ENCODE measurements at places on chromosomes 5 and 9.

DNA sequence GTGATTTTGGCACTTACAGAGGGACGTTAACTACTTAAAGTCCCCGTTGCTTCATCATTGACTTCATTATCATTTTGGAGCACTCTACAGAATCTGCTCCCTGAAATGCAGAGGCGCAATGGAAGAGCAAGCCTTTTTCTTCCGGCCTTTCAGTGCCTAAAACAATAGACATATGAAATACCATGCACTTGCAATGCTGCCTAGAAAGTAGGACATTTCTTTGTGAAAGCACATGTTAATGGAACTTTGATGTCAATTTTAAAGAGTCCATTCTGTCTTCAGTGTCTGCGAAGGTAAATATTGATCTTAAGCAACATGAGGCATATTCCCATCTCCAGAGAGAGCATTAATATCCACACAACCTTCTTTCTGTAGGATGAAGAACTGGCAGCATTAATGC, 36.3 kb downstream of the ITGA2 start:
- no peak for DNase-seq

DNA sequence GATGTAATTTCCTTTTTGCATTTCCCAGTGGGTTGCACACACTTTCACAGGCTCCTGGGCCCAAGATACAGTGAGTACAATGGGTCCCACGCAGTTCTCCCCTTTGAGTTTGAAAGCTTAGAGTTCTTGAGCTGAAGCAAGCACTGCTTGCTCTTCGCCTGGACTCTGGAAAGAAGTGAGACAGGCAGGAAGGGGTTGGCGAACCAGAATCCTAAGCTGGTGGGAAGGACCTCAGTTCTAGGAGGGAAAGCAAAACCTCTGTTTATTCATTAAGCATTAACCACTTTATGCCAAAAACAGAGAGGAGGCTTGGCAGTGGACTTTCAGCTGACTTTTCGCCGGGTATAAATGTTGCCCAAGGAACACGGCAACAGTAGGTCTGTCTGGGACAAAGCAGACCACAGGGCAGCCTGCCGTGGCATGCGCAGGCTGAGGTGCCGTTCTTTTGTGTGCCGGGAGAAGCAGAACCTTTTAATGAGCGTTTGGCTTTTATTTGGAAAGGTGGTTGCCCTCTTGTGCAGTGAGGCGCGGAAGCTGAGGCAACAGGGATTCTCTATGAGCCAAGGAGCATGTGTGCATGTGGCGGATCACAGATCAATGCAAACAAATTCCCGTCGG, 239.9 kb upstream of the PANK3 start:
- no peak for DNase-seq

- DNase-seq: no peak
Observed at GRCh38 chr9:136551401-136552116, 5.7 kb upstream of the NOTCH1 start.

DNA sequence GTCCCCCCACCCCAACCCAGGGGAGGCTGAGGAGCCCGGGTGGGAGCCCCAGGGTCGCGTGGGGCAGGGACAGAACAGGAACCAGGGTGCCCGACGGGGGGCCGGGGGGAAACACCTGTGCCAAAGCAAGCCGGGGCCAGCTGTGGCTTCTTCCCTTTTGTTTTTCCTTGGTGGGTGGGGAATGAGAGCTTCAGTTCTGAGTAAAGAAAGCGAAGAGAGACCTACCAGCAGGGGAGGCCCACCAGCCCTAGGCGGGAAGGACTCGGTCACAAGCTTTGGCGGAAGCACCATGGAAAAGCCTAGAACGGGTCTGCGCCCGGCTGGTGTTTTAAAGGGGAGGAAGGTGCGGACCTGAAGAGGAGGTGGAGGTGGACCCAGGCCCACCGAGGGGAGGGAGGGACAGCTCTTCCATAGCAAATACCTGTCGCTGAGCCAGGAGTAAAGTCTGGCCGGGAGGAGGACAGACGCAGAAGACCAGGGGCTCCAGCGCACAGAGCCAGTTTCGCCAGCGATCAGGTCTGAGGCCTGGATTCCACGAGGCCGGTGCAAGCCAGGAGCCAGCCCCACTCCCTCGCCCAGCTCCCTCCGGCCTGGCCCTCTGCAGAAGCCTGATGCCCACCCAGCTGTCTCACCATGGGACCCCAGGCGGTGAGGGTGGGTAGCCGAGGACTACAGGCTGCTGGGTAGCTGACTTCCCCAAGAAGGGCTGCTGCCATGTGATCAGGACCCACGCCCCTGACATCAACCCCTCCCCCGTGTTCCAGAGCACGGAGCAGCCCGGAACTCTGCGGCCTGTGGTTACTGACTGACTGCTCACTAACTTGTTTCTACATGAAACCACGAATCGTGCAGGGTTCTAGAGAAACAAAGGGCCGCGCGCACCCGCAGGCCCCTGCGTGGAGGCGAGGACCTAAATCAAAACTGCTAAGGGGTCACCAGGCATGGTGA, 849 bp upstream of the MGAT1 start:
- no peak for DNase-seq

DNA sequence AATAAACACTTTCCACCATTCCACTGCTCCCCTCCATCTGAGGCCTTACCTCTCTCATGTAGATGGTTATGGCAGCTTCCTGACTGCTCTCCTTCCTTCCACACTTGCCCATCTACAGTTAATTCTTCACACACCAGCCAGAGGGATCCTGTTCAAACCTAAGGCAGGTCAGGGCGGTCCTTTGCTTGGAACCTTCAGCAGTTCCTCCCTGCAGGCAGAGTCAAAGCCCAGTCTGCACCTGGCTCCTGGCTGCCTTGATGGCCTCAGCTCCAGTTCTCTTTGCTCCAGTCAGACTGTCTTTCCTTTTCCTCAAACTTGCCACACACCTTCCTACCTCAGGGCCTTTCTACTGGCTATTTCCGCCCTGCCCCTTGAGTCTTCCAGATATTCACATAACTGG, 30.2 kb upstream of the NR3C1 start:
- no peak for DNase-seq

GRCh38 chr9:21686738-21687137, 115.7 kb upstream of the MTAP start:
- DNase-seq: no peak

- no peak for DNase-seq
Observed at GRCh38 chr9:89189215-89189614, 10.6 kb upstream of the SHC3 start.

DNA sequence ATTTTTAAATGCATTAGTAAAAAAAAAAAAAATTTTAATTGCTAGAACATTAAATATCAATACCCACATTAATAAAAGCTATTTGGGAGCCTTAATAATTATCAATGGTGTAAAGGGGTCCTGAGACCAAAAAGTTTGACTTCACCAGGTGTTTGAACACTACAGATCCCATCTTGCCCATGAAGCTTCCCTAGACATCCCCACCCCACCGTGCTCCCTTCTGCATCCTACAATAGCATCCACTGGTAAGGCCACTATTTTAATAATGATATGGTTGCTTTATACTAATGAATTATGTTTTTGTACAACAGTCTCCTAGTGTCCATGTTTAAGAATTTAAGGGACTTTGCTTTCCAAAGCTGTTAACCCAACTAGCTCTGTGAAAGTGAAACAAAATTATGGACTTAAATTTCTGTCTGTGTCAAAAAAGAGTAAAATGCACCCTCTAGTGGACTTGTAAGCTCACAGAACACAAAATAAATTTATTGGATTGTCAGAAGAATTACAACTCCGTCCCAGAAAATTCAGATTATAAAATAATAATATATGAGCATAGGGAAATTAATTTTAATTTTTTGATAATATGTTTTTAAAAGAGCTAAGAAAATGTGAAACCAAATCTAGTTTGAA, 76.0 kb downstream of the ARL15 start:
- no peak for DNase-seq

GRCh38 chr5:139075066-139076050, 122.8 kb downstream of the SIL1 start:
- DNase-seq: no peak

DNA sequence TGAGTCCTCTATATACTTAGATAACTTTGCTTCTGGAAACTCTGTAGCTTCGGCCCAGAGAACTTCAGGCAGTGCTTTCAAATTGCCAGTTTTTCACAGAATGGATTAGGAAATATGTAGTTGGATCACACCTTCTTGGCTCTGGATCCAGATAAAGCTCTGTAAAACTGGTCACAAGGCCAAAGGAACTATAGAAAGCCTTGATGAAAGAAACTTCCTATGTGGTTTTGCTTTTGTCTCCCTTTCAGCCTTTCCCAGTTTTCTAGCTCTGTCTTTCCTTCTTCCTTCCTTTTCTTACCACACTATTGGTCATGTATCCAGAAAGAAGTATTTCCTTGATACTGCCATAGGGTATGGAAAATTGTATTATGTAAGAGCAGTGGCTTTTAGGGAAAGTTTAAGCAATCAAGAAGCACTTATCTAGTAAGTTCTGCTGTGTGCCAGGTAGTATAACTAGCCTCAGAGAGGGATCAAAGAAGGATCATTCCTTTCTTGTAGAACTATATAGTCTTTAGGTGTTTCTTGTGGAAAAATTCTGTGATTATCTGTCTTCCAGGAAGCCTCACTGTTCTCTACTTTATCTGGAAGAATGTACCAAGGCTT, 6.3 kb downstream of the GPR21 start:
- DNase-seq: no peak

DNA sequence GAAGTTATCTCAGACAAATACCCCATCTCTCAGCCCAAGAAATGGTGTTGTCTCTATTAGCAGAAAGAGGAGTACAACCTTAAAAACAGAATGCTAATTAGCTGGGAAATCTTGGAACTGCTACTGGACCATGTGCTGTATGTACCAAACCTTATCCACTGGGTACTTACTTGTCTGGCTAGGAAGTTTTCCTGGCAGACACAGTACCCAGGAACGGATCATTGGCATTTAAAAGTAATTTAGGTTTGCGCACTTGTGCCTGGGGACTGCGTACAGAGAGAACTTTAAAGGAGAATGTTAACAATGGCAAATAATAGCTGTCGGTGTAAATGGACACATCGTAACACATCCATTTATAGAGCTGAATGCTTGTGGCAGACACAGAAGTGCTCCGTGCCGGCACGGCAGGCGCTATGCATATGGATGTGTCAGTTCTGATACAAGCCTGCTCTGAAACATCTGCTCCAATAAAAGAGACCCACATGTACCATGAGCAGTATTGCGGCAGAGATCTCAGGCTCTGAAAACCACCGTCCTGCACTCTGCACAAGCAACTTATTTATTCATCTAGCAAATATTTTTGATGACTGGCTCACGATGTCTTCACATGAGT, 290.6 kb upstream of the PANK3 start:
- DNase-seq: no peak

DNA sequence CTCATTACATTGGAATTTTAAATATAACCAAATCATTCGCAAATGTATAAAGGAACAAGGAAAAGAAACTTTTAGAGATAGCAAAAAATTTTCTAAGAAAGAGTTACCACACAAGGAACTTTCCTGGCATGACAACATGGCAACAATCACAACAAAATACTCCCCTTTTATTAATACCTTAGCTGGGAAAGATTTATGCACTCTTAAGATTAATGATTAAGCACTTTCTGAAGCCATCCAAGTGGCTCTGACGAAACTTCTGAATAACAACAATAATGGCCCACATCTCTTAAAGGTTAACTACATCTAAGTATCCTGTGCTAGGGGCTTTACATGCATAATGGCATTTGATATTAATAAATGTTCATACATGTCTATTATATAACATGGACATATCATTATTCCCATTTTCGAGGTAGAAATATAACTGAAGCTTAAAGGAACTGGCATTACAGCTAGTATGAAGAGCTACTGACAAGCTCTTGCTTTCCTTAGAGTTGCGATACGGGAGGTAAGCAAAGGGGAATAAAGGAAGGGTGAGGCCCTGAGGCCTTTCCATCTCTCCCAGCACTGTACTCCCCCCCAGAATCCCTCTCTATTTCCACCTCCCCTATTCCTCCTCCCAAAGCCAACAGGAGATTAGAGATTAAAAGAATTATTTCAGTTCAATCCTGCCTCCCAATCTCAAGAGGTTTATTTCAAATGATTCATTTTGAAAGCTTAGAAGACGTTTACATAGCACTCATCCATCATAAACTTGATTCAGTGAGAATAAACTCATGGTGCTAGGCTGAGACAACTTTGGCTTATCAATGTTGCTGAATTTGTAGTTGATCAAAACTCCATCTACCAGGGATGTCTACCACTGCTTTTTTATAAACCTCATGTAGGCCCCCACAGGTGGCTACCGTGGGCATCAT, 9.6 kb downstream of the MTMR12 start:
- DNase-seq: no peak

GRCh38 chr5:52709167-52709925, 78.4 kb upstream of the ITGA1 start:
- DNase-seq: no peak

- no peak for DNase-seq
Observed at GRCh38 chr9:93306579-93307091, 122.7 kb downstream of the WNK2 start.

DNA sequence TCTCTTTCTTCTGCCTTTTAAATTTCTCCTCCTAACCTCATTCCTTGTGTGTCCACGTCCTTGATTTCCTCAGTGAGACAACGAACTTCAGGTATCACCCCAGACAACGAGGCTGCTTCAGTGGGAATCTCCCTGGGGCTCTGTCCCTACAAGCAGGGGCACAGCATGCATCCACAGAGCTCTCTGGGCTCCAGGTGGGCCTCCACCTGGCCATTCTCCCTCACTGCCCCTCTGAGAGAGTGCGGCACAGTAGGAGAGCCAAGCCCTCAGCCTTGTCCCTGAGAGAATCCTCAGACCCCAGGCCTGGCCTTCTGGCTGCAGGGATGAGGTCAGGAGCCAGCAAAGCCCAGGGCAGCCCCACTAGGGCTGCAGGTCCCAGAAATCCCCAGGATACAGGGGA, 105.3 kb downstream of the LHFPL2 start:
- no peak for DNase-seq

DNA sequence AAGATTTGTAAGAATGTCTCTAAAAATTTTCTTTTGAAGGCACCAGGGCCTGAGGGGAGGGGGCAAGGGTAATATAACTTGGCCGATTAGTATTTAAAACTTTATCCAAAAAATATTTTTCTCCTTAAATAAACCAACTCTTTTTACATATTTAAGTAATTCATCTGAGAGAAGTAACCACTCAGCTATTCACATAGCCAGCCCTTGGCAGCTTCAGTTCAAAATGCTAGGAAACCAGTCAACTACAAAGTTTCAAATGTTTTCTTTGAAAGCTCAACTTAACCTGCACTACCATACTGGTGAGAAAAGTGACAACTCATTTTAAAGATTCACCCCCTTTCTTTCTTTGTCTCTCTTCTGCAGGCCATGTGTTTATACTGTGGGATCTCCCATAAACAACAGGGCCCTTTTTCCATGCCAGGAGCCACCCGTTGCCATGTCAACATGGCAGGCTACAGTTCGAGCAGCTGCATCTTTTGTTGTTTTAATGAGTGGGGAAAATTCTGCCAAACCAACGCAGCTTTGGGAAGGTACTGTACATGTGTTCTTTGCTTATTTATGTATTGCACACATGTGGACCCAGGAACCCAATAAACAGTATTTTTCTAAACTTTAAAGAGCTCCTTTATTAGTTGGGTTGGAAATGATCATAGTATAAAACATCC, 46.3 kb downstream of the AOPEP start:
- DNase-seq: no peak

GRCh38 chr9:96436456-96437126, 13.4 kb upstream of the HABP4 start:
- DNase-seq: no peak
